MV-4-11 (cell line): ENCODE measurements at places on chromosomes 12 and 14.

DNA sequence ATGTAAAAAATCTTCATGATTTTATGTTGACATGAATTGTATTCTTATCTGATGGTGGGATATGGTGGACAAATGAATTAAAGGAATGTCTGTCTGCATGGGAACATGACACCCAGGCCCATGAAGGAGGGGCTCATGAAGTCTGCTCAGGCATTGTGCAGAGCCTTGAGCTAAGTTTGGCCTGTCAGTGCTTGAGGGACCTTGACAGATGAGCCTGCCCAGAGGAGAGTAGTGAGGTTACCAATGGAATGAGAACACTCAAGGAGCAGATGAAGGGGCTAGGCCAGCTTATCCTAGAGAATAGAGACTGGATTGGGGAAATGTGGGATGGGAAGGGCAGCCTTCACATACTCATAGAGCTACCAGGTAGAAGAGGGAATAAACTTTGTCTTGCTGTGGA lies 68.8 kb downstream of the TMX1 start:
- DNase-seq = no peak

DNA sequence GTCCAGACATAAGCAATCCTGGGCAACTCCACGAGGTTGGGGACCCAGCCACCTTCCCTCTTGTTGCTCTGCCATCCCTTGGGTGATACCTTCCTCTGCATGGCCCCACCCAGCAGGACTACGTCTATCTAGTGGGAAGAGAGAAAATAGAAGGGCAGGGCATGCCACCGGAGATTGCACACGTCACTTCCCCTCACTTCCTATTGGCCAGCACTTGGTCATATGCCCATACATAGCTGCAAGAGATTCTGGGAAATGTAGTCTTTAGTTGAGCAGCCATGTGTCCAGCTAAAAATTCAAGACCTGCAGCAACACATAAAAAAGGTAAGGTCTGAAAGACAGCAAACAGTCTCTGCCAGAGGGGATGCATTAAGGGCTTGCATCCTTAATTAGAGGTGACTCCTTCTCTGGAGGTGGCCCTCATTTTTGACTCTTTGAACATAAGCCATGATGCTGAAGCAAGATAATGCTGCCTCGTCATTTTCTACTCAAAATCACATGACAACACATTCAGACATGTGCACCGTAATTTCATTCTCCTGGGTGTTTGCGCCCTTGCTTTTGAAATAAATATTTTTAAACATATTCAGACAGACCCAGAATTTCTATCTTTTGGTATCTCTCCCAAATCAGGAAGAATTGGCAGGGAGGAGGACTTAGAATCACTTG lies 91.8 kb upstream of the PWP1 start:
- peak; percentile 9 for DNase-seq

- DNase-seq = no peak
Measured at GRCh38 chr12:113170457-113170856, 14.8 kb downstream of the DDX54 start.

DNA sequence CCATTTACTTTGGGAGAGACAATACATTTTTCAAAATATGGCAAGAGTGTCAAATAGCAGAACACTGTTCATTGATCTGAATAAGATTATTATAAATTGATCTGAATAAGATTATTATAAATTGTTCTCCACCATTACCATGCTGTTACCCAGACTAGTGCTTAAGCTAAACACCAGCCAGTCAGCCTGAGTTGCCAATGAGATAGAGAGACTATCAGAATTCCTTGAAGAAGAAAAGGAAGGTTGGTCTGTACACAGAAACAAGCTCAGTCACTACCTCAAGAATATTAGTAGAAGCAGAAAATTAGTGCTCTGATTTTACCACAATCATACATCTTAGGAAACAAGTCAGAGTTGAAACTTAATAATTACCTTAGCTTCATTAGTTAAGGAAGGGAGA lies 469.8 kb downstream of the FOXG1 start:
- DNase-seq = no peak

DNA sequence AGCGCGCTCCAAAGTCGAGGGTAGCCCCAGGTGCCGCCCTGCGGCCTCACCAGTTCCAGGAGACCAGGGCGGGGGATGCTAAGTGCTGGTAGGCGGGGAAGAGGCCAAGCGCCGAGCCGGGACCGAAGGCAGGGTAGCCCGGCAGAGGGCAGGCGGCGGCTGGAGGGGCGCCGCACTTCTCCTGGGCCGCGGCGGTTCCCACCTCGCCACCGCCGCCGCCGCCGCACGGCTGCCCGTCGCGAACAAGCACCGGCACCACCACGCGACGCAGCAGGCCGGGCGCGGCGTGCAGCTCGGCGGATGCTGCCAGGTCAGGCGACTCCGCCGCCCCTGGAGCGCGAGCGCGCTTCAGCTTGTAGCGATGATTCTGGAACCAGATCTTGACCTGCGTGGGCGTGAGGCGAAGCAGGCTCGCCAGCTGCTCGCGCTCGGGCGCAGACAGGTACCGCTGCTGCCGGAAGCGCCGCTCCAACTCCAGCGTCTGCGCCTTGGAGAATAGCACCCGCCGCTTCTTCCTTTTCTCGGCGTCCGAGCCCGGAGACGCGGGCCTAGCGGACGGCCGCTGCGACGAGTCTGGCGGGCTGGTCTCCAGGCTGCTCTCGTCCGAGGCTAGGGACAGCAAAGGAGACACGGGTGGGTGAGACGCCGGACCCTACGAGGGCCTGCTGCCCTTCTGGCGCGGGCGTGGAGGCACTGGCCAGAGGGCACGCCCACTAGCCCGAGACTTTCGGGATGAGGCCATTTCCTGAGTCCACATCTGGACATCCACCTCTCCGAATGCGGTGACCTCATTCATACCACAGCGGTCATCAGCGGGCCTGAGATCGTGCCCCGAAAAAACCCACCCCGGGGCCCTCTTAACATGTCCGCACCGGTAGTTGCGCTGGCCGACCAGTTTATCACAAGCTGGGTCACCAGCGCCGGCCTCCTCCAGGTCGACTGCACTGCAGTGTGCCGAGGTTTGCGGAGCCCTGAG lies 1.3 kb downstream of the NKX2-8 start:
- no peak for DNase-seq
